ENCODE measurements at places on chromosomes 7 and 10. TPM values are rescaled to one million over a fixed set of nuclear protein-coding genes. Genes with fewer than 3 reads are reported as not detected.

The CRYGN gene
- not detected for total RNA-seq

The BAMBI gene
- 0.13 TPM for total RNA-seq

The KIAA1549 gene
- 0.40 TPM for total RNA-seq

The COMTD1 gene
- total RNA-seq: 38.6 TPM

The HACD1 gene
- 1.6 TPM for total RNA-seq

The TBATA gene
- not detected for total RNA-seq
